ENCODE measurements at places on chromosomes 1 and 21. TPM values are rescaled to one million over a fixed set of nuclear protein-coding genes. Genes with fewer than 3 reads are reported as not detected.

DNA sequence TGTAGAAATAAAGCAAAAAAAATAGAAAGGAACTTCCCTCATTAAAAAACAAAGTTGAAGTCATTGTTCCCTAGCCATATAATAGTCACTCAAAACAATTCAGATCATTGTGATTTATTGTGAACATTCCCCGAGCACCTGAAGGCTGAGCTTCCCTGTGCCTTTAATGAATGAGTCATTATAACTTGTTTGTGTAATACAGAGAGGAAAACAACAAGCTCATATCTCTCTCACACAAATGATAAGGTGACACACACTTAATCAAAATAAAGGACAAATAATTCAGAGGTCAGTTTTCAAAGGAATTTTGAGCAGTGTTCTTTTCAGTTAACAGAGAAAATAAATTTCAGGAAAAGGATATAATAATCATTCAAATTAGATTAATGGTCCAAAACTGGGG, 326.2 kb downstream of the DUSP10 start:
- H3K27ac ChIP-seq, result no peak overlapping the region
- DNase-seq, result no peak
- H3K4me3 ChIP-seq, result no peak overlapping the region
- no peaks in the 10 kb centered on the region for H3K36me3 ChIP-seq
- H3K27me3 ChIP-seq, result no peaks in the 10 kb centered on the region

DNA sequence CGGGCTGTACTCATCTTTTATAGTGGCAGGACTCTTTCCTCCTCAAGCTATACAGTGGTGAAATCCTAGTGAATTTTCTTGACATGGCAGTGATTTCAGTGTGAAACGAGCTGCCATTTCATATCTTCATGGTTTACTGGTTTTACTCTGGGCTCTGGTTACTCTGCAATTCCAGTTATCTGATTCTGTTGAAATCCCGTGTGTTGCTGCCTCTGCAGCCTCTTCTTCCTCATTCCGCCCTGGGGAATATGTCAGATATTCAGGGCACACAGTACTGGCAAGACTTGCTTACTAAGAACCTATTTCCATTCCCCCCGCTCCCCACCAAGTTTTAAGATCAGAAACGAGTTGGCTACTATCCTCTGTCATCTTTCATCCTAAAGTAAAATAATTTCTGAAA, 7.9 kb upstream of the OR2B11 start:
- H3K36me3 ChIP-seq, result no peaks in the 10 kb centered on the region
- DNase-seq, result no peak
- H3K27ac ChIP-seq, result no peak overlapping the region
- no peaks in the 10 kb centered on the region for H3K27me3 ChIP-seq

GRCh38 chr1:157249326-157249725, 111.1 kb upstream of the ETV3 start:
- no peak overlapping the region for H3K27ac ChIP-seq
- no peak overlapping the region for H3K4me3 ChIP-seq
- H3K4me1 ChIP-seq, result no peaks in the 10 kb centered on the region
- DNase-seq, result no peak

LMOD1 gene
- 0.12 TPM for total RNA-seq

PPFIA4 gene
- total RNA-seq, result 10.8 TPM

DRAXIN gene
- total RNA-seq, result 0.47 TPM

MSH4 gene
- 1.7 TPM for total RNA-seq

DNA sequence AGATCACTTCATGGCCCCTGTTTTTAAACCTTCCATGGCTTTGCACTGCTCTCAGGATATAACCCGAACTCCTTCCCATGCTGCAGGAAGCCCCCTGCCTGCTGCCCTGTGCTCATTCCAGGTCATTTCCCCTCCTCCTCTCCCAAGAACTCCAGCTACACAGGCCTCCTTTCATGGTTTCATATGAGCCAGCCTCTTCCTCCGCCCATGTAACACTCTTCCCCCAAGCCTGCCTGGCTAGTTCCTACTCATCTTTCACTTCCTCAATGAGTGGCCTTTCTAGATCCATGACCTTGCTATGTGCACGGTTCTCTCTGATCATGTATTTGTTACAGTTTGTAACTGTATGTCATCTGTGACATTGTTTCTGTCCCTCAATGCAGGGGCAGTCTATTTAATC, 3.1 kb upstream of the NCF2 start:
- H3K4me1 ChIP-seq, result no peaks in the 10 kb centered on the region
- DNase-seq, result no peak
- H3K27ac ChIP-seq, result no peak overlapping the region
- H3K4me3 ChIP-seq, result no peak overlapping the region

IGSF3 gene
- total RNA-seq, result 18.6 TPM

DNA sequence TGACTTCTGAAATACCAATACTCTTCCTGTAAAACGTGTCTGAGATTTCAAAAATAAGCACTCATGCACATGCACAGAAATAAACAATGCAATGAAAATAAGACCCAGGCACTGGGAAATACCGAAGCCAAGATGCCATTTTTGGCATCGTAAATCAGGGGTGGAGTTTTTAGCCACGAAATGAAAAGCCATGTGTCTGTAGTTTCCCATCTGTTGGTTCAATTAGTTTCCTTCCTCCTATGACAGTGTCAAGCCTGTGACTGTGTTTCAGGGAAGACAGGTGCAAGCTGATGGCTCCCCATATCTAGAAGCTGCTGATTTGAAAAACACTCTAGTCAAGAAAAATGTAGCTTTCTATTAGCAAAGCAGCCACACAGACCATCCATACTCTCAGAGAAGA, 480.4 kb upstream of the CAMK1G start:
- no peaks in the 10 kb centered on the region for H3K36me3 ChIP-seq
- peaks cover 4% of the 10 kb centered on the region for H3K27me3 ChIP-seq
- H3K27ac ChIP-seq, result no peak overlapping the region
- H3K4me3 ChIP-seq, result no peak overlapping the region
- no peak for DNase-seq

DNA sequence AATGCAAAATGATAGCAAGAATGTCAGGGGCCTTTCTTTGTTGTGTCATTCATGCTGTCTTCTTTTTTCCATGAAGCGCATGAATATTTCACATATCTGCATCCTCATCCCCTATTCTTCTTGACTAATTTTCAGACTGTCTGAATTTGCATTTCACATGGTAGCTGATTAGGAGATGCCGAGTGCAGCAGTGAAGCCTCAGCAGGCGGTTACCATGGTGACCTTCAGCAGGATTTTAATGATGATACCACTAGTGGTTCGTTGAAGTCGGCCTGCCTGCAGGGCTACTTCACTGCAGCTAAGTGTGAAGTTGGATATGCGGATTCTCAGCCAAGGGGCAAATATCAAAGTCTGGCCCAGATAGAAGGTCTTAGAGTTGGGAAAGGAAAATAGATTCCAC, 141.8 kb downstream of the NEK7 start:
- DNase-seq, result no peak
- H3K27me3 ChIP-seq, result no peaks in the 10 kb centered on the region
- H3K4me1 ChIP-seq, result no peaks in the 10 kb centered on the region

Measured in HCT116 (cell line).